ENCODE measurements at places on chromosomes 16 and 17.

- DNase-seq = no peak
These were observed 15.4 kb downstream of the TBX4 start for GRCh38 chr17:61467416-61468262.

- DNase-seq = no peak
These were observed 873 bp upstream of the RPS2 start for GRCh38 chr16:1965396-1966001.

DNA sequence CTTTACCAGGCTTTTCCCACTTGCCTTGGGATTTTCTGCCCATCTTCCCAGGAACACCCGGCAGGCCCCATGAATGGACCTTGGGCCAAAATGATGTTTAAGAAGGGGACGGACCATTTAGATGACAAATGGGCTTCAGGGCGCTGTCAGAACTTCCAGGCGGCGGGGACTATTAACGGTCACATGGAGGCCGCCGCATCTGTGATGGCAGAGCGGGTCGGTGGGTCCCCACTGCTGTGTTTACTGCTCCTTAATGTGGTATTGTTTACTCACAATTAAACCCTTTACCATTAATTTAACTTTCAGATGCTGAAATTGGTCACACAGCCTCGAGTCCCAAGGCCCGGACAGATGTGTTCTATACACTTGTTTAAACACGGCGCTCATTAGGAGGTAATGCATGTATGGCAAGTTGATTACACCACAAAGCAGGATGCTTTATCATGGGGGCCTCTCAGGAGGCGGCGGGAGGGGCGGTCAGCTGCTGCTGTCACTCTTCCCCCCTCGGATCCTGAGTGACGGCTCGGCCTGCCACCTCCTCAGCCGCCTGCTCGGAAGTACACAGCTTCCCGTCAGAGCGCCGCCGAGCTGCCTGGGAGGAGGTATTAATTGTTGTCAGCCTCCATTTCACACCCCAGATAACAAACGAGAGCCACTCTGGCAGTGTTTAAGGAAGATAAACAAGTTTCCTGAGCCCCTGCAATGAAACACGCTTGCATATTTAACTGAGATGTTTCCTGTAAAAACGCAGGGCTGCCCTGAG is 83.9 kb upstream of the IRX3 start:
- DNase-seq = peak; percentile 83

- no peak for DNase-seq
These were observed 340.8 kb downstream of the XYLT1 start for GRCh38 chr16:17129971-17130370.

DNA sequence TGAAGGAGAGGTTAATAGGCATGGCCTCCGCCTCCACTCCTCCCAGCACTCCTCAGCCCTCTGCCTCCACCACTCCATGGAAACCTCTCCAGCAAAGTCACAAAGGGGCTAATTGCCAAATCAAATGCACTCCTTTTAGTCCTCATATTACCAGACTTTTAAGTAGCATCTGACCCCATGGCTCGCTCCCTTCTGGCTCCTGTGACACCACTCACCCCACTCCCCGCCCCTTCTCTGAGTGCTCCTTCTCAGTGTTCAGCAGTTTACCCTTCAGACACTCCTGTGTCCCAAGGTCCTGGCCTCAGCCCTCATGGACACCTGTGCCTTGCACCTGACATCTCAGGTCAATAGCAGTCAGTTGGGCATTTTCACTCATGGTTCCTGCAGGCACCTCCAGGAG is 243.5 kb upstream of the CCL2 start:
- DNase-seq = no peak

DNA sequence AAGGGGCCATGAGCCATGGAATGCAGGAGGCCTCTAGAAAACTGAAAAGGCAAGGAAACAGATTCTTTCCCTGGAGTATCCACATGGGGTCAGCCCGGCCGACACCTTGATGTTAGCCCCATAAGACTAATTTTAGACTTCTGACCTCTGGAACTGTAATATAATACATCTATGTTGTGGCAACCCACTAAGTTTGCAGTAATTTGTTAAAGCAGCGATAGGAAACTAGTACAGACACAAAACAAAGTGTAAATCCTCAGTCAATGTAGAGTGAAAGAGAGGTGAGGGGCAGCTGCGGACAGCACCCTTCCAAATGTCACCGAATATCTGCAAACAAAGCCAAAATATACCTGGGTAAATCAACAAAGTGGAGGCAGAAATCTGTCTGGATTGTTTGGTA is 7.2 kb upstream of the SIAH1 start:
- DNase-seq = no peak

DNA sequence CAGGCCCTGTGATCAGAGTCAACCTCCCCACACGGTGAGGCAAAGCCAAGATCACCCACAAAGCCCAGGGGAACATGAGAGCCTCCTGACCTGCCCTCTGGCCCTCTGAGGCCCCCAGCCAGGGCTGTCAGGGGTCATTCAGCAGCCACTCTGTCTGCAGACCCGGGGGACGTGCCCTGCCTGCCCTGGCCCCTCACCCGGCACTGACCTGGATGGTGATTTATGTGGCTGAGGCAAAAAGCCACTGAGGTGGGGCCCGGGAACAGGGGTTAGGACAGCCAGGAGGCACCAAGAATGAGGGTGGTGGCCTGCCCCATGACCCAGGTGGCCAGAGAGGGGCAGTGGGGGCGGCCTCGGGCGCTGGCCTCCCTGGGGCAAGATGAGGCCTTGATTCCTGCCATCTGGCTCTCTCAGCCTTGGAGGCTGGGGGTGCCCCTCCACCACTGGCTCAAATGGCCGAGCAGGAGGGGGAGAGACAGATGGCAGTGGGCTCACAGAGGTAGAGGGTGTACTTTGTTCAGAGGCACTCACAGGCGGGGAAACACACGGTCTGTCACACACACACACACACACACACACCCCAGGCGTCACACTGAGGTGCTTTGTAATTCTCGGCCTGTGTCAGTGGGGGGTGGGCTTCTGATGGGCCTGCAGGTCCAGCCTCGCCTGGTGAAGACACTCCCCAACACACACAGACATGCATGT is 174.0 kb upstream of the GSE1 start:
- DNase-seq = peak; percentile 96

- DNase-seq = no peak
These were observed 32.9 kb upstream of the CIBAR2 start for GRCh38 chr16:85145188-85145587.

- DNase-seq = no peak
These were observed 426.8 kb downstream of the HS3ST4 start for GRCh38 chr16:26118575-26118974.

- DNase-seq = no peak
These were observed 135.0 kb downstream of the IRF8 start for GRCh38 chr16:86033971-86034370.

DNA sequence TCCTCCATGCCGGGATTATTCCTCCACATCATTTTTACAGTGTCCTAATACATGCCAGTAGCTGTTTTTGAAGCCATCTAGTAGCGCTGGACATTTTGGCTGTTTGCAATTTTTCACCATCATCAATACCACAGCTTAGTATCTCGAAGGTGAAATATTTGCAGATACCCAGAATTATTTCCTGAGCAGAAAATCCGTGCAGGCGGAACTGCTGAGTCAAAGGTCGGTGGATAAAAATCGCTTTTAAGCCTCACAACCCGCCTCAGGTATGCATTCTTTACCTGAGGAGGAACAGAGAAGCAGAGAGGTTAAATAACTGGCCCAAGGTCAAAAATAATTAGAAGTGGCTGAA is 584 bp upstream of the TNRC6A start:
- no peak for DNase-seq

DNA sequence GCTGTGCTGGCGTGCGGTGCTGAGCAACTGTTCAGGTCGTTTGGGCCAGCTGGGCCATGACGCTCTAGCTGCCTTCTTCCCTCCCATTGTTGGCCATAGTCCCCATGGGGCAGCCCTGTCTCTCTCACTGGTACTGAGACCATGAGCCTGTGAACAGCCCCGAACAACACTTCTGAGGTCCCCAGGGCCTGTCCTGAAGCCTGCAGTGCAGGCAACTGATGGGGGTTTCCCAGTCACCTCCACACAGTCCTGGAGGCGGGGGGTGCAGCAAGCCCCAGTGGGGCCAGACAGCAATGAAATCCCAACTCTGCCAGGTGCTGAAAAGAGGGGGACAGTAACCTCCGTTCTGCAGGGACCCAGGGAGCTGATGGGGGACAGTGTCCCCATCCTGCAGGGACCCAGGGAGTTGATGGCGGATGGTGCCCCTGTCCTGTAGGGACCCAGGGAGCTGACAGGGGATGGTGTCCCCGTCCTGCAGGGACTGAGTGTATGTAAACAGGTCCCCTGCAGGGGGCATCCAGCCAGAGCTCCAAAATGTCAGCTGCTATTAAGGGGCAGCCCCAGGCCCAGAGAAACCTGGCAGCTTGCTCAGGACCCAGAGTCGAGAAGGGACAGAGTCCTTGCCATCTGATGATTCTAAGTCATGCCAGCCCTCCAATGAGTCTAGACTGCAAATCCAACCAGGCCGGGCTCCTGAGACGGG is 30.4 kb downstream of the ENGASE start:
- DNase-seq = no peak

DNA sequence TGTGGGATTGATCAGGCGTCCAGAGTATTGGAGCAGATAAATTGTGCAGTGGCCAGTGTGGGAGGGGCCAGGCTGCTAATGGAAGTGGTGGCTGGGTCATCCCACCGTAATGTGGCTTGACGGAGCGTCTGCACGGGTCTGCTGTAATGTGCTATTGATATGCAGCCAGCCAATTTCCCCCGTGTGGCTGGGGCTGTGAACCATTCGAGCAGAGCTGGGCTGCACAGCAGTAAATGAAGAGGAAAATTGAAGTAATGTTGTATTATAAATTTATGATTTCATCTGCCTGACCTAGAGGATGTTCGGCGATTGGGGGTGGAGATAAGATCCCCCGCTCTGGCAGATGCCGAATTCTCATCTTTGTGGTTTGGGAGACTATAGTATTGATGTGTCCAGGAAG is 121.5 kb downstream of the CCDC182 start:
- DNase-seq = no peak
